ENCODE measurements at places on chromosomes 3 and 15. TPM values are rescaled to one million over a fixed set of nuclear protein-coding genes. Genes with fewer than 3 reads are reported as not detected.

- H3K27me3 ChIP-seq = no peaks in the 10 kb centered on the region
- H3K27ac ChIP-seq = peak overlapping the region; percentile 27
- peak; percentile 66 for DNase-seq
These were observed 77.9 kb upstream of the IGSF10 start for GRCh38 chr3:151538456-151539393.

GRCh38 chr3:126751611-126752302 lies 47.7 kb downstream of the CHCHD6 start:
- no peak overlapping the region for H3K27ac ChIP-seq
- H3K4me3 ChIP-seq = no peak overlapping the region
- DNase-seq = no peak
- no peaks in the 10 kb centered on the region for H3K27me3 ChIP-seq
- H3K36me3 ChIP-seq = no peaks in the 10 kb centered on the region
- H3K4me1 ChIP-seq = peaks cover 15% of the 10 kb centered on the region

- no peaks in the 10 kb centered on the region for H3K4me1 ChIP-seq
- H3K4me3 ChIP-seq = no peak overlapping the region
- H3K27me3 ChIP-seq = no peaks in the 10 kb centered on the region
These were observed 45.2 kb downstream of the LRCH3 start for GRCh38 chr3:197836244-197836643.

DNA sequence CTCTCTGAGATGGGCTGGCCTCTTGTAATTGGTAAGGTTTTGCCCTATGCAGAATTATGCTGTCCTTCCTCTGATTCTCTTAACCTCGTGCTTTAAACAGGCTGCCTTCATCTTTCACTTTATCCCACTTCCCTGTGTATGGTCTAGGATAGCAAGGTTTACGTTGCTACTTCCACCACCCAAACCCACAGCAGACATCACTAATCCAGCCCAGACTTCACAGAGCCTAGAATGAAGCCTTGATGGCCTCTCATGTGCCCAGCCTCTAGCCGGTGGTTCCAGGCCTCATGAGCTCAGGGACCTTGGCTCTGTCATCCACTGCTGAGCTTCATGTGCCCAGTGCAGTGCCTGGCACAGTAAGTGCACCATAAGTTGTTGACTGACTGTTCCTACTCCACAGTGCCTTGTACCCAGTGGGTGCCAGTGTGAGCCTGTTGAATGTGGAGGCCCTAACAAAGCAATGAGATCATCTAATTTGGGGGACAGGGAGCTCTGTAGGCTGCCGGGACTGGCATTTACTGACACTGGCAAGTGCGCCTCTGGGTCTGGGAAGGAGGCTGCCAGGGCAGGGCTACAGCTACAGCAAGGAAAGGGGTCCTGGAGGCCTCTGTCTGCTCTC lies 12.5 kb downstream of the SLC6A6 start:
- DNase-seq = peak; percentile 75
- H3K27ac ChIP-seq = peak overlapping the region; percentile 47
- H3K27me3 ChIP-seq = no peaks in the 10 kb centered on the region

DNA sequence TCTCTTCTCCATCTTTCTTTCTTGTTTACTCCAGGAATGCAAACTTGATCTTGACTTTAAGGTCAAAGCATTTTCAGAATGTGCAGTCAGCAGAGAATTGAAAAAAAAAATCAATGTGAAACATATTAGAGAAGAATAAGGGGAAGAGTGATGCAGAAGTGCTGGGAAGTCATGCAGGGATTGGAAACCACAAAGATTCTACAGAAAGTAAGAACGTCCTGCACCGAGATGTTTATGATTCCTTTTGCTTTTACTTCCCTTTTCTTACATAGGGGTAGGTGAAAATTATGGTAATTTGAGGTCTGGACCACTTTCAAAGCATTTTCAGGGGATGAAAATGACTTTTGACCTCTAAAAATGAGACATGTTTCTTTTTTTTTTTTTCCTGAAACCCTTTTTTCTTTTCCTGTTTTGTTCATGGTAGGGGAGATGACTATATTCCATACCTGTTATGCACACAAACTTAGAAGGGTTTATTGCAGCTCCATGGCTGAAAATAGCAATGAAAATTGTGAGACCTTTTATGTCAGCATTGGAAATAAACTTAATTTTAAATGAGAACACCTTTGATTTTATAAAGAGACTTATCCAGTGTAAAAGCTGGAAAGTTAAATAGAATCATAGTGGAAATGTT lies 623.5 kb upstream of the TBL1XR1 start:
- H3K27ac ChIP-seq = no peak overlapping the region
- H3K4me3 ChIP-seq = no peak overlapping the region
- peaks cover 37% of the 10 kb centered on the region for H3K4me1 ChIP-seq
- no peak for DNase-seq

DNA sequence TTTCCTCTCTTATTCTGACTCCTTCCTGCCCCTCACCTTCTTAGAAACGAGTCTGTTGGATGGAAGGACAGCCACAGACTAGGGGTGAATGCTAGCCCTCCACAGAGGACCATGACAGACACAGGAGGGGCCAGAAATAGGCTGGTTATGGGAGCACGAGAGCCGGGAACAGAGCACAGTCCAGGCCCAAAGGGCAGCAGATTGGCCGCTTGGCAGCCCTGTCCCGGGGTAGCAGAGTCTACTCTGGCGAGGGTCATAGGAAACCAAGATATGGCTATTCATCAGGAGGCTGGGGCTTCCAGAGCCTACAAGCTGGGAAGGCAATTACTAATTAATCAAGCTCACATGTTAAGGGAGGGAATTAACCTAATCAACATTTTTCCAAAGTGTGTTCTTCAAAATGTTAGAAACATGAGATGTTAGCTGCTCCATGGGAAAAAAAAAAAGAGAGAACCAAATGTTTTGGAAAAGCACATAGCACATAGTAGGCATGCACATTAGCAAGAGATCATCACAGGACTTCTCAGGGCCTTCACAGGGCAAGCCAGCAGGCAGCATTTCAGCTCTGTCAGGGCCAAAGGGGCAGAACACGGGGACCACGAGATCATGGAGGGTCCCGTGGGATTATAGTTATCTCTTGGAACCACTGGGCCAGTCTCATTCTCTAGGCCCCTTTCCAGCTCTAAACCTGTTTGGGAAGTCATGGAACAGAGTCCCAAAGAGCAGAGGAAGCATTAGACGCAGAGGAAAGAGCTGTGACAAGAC lies 13.3 kb downstream of the SEMA3G start:
- H3K4me3 ChIP-seq = no peak overlapping the region
- no peak overlapping the region for H3K27ac ChIP-seq
- peaks cover 4% of the 10 kb centered on the region for H3K4me1 ChIP-seq
- peaks cover 10% of the 10 kb centered on the region for H3K27me3 ChIP-seq

DNA sequence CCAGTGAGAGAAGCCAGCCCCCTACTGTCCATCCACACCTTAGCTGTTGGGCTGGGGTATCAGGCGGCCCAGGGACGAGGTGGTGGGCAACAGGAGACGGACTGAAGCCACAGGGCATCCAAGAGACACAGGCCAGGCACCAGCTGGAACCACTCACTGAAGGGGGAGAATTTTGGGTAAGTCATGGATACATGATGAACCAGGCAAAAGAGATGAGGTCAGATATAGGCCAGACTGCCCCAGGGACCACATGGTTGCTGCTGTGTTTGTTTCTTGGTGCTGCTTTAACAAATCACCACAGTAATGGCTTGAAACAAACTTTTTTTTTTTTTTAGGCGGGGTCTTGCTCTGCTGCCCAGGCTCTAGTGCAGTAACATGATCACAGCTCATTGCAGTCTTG lies 66.4 kb downstream of the SEMA5B start:
- no peak overlapping the region for H3K27ac ChIP-seq
- no peak for DNase-seq
- H3K4me1 ChIP-seq = no peaks in the 10 kb centered on the region
- no peak overlapping the region for H3K4me3 ChIP-seq
- no peaks in the 10 kb centered on the region for H3K36me3 ChIP-seq

GRCh38 chr15:72141171-72142084 lies 23.2 kb downstream of the SENP8 start:
- H3K27ac ChIP-seq = no peak overlapping the region
- no peak overlapping the region for H3K4me3 ChIP-seq
- H3K27me3 ChIP-seq = no peaks in the 10 kb centered on the region
- peak; percentile 29 for DNase-seq
- peaks cover 5% of the 10 kb centered on the region for H3K4me1 ChIP-seq

DNA sequence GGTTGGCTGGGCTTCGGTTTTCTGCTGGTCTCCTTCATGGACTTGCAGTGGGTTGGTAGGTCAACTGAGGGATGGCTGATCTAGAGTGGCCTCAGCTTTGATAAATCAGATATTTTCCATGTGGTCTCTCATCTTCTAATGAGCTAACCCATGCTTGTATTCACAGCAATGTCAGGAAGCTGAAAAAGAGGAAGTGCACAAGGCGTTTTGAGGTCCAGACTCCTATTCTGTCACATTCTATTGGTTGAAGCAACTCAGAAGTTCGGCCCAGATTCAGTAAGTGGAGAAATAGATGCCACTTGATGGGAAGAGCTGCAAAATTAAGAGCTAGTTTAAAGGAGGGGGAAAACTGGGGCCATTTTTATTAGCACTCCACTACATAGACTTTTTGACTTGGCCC lies 361.2 kb downstream of the DIPK2A start:
- no peaks in the 10 kb centered on the region for H3K36me3 ChIP-seq
- H3K4me3 ChIP-seq = no peak overlapping the region
- H3K27me3 ChIP-seq = no peaks in the 10 kb centered on the region
- no peak overlapping the region for H3K27ac ChIP-seq
- no peak for DNase-seq
- no peaks in the 10 kb centered on the region for H3K4me1 ChIP-seq

KBTBD12 gene
- not detected for total RNA-seq

- no peaks in the 10 kb centered on the region for H3K36me3 ChIP-seq
- DNase-seq = no peak
- H3K27ac ChIP-seq = no peak overlapping the region
- no peaks in the 10 kb centered on the region for H3K4me1 ChIP-seq
- no peak overlapping the region for H3K4me3 ChIP-seq
These were observed 237.8 kb upstream of the GADL1 start for GRCh38 chr3:31132132-31132769.

CPNE9 gene
- not detected for total RNA-seq

DNA sequence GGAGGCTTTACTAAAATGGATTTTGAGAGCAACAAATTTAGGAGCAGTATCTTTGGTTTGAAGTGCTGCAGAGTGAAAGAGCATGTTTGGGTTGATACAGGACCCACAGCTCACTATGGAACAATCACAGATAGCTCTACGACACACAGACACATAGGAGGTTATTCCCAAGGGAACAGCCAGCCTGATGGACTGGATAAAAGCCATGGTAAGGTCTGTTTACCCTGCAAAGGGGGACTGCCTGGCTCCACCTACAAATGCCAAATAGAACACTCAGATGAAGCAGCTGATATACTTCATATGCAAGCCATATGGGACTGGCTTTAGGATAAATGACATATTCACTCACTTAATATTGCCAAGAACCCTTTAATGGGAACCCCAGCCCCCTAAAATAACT lies 75.4 kb downstream of the CDC25A start:
- no peaks in the 10 kb centered on the region for H3K36me3 ChIP-seq
- H3K27ac ChIP-seq = no peak overlapping the region
- DNase-seq = no peak
- H3K4me1 ChIP-seq = peaks cover 8% of the 10 kb centered on the region

TERC gene
- total RNA-seq = 144 TPM

DNA sequence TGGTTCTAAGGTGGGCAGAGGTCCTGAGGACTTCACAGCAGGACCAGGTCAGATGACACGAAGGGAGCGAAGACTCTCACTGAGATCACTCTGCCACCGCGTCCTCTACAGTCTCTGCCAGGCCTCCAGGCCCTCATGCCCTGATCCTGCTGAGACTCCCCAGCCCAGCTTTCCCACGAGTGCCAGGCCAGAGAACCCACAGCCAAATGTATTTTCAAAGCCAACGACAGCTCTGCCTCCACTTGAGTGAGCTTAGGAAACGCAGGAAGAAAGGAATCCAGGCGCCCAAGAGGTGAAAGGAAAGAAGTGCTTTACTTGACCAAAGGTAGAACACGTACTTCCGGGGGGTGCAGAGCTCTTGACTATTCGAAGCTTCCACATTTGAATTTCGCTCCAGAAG lies 275.0 kb downstream of the XXYLT1 start:
- H3K4me1 ChIP-seq = no peaks in the 10 kb centered on the region
- H3K36me3 ChIP-seq = no peaks in the 10 kb centered on the region

CPN2 gene
- total RNA-seq = 0.29 TPM

- no peaks in the 10 kb centered on the region for H3K27me3 ChIP-seq
- H3K36me3 ChIP-seq = no peaks in the 10 kb centered on the region
- H3K27ac ChIP-seq = no peak overlapping the region
- H3K4me1 ChIP-seq = no peaks in the 10 kb centered on the region
These were observed 65.4 kb upstream of the PEX5L start for GRCh38 chr3:180102134-180102533.

DNA sequence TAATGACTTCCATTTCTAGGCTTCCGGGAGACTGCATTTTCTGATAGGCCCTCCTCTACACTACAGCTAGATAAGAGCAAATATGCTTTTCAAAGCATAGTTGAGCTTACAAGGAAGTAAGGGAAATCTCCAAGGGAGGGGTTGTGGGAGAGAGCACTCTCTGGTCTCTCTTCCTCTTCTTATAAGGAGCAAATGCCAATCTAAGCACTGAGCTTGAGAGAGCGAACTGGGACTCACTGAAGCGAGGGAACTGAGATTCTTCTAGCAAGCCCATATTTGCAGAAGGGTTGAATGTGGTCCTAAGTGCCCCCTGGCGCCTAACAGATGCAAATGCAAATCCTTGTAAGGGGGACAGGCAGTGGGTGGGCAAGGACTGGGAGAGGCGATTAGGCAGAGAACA lies 164.8 kb downstream of the ERC2 start:
- DNase-seq = no peak
- no peak overlapping the region for H3K27ac ChIP-seq
- H3K4me3 ChIP-seq = no peak overlapping the region
- H3K27me3 ChIP-seq = no peaks in the 10 kb centered on the region

- no peak for DNase-seq
- no peaks in the 10 kb centered on the region for H3K36me3 ChIP-seq
- H3K27me3 ChIP-seq = no peaks in the 10 kb centered on the region
- no peak overlapping the region for H3K27ac ChIP-seq
- no peak overlapping the region for H3K4me3 ChIP-seq
- peaks cover under 1% of the 10 kb centered on the region for H3K4me1 ChIP-seq
These were observed 6.6 kb downstream of the OSBPL10 start for GRCh38 chr3:31974471-31974870.

GRCh38 chr15:76057332-76058000 lies 2.3 kb upstream of the TMEM266 start:
- H3K36me3 ChIP-seq = no peaks in the 10 kb centered on the region
- H3K4me3 ChIP-seq = peak overlapping the region; percentile 62
- peak; percentile 86 for DNase-seq
- H3K27me3 ChIP-seq = peaks cover 43% of the 10 kb centered on the region
- H3K4me1 ChIP-seq = peaks cover 9% of the 10 kb centered on the region

- H3K27ac ChIP-seq = no peak overlapping the region
- DNase-seq = no peak
- peaks cover 5% of the 10 kb centered on the region for H3K4me1 ChIP-seq
- H3K36me3 ChIP-seq = no peaks in the 10 kb centered on the region
These were observed 50.4 kb upstream of the TGFBR2 start for GRCh38 chr3:30555968-30556367.

DNA sequence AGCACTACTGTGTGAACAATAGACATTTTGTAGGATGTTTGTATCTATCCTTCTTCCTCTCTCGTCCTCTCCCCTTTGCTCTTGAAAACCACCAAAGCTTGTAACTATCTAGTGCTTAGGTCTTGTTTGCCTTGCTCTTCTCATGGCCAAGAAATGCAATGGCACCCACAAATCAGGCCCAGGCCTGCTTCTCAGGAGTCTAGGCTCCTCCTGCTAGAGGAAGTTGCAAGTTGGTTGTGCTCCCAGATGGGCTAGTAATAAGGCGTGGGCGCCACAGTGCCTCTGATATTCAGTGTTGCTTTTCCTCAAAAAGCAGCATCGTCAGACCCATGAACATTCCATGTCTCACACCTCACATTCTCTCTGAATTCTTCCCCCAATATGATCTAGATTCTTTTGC lies 28.7 kb downstream of the ZNF385D start:
- peaks cover 3% of the 10 kb centered on the region for H3K4me1 ChIP-seq
- H3K4me3 ChIP-seq = no peak overlapping the region
- no peak overlapping the region for H3K27ac ChIP-seq
- no peaks in the 10 kb centered on the region for H3K27me3 ChIP-seq
- H3K36me3 ChIP-seq = no peaks in the 10 kb centered on the region

Measured in osteoblast (primary cell).